ENCODE measurements at places on chromosomes 2 and 18.

DNA sequence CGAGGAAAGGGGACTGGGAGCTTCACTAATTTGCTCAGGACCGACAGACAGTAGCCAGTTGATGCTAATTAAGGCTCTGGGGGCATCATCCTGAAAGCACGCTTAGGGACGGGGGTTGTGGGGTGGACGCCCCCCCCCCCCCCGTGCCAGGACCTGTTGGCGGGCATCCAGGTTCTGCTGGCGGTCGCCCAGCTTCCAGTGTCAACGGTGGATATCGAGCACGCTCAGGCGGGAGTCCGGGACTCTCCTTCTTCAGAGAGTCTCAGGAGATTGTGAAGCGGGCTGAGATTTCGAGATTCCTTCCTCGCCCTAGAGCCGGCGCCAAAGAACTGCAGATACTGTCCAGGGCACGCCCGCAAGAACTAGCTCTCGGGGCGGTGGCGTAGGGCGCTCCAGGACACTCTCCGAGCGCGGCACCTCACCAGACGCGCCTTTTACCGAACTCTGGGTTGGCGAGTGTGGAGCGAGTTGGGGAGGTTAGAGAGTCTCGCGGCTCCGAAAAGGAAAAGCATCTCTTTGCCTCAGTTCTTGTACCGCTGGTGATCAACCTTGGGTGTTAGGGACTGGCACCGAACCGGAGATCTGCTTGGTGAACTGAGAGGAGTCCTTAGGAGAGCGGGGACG lies 5.6 kb downstream of the RAX start:
- peak; percentile 31 for DNase-seq

GRCh38 chr2:121004950-121005349 lies 269.3 kb downstream of the GLI2 start:
- DNase-seq = no peak

DNA sequence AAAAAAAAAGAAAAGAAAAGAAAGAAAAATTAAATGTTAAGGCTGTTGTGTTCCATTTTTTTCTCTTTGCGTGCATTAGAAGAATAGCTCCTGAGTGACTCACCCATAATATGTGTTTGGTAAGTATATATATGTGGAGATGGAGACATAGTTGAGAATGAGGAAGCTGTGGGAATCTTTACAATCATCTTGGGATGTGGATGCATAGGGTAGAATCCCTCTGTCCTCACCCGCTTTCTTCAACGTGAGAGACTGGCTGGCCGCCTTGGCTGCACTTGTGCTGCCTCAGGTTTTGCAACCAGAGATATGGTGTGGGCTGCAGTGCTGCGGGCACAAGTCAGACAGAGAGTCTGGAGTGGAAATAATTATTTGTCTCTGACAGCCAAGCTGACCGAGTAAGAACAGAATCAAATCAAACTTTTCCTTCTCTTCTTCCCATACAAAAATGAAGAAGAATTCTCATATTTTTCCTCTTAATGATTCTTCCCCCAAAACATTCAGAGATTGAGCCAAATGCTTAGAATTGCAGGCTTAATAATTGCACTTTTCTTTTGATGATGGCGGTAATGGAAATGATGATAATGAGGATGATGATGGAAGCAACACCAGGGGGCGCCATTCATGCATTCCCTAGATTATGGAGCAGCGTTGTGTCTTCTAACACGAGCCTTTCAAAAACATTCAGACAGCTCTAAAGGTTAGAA lies 48.5 kb downstream of the SERPINB7 start:
- peak; percentile 23 for DNase-seq

DNA sequence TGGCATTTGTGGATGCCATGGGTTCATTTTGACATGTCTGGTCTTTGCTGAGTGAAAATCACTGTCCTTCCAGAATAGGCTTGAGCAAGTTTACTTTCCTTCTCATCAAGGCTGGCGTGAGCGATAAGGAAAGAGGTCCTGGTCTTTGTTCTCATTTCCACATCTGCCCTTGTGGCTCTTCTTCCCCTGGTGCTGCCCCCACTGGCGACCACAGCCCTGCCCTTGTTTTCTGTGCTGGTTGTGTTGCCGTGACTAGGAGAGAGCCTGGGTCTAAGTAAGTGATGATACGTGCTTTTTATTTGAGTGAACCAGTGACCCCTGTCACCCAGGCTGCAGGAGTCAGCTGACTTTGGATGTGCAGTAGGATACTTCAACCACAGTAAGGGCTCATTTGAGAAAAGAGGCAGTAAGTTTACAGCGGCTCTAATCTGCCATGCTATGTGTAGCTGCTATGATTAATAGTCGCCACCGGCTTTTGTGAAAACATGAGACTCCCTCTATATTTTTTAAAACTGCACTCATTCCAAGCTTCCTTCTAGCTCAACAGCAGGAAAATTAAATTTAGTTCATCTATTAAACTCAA lies 441.7 kb downstream of the RNF144A start:
- no peak for DNase-seq

DNA sequence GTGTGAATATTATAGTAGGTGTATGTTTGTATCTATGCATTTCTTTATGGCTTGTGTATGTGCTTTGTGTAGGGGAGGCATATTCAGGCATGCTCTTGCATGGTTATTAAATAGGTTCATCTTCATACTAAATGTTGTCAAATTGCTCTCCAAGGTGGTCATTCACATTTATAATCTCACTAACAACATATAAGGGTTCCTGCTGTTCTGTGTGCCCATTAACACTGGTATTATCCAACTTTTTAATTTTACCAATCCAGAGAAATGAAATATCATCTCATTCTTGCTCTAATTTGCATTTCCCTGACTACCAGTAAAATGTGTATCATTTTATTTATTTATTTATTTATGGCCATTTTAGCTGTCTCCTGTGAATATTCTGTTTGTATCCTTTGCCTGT lies 29.0 kb upstream of the RPL37A start:
- no peak for DNase-seq

DNA sequence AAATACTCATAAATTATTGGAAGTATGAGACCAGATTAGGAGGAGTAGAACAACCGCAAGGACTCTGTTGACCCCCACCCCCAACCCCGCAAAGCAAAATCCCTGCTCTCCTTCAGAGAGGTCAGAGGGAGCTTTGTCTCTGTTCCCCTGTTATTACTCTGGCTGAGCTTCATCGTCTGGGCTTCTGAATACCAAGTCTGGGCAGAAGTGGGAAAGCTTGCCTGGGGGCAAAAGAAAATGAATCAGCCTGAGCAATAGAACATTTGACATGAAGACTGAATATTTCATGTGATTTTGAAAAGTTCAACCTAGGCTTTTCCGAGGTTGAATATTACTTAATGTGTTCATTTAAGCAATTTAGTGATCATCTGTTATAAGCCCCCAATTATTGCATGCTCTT lies 114.6 kb upstream of the ARHGAP28 start:
- DNase-seq = no peak

DNA sequence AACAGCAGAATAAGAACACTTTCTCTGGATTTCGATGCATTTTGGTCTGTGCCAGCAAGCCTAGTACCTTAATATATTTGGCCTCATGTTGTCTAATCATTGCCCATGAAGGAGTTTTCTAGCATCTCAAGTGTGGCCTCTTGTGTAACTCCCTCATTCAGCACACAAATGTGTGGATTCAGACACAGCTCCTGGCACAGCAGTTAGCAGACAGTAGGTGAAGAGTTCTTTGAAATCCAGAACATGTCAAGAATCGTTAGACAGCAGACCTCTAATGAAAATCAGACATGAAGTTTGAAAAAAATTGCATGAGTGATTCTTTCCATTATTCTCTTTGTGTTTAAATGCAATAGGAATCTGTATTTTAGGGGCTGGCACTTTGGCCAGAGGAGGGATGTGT lies 177.0 kb downstream of the FMNL2 start:
- DNase-seq = no peak

DNA sequence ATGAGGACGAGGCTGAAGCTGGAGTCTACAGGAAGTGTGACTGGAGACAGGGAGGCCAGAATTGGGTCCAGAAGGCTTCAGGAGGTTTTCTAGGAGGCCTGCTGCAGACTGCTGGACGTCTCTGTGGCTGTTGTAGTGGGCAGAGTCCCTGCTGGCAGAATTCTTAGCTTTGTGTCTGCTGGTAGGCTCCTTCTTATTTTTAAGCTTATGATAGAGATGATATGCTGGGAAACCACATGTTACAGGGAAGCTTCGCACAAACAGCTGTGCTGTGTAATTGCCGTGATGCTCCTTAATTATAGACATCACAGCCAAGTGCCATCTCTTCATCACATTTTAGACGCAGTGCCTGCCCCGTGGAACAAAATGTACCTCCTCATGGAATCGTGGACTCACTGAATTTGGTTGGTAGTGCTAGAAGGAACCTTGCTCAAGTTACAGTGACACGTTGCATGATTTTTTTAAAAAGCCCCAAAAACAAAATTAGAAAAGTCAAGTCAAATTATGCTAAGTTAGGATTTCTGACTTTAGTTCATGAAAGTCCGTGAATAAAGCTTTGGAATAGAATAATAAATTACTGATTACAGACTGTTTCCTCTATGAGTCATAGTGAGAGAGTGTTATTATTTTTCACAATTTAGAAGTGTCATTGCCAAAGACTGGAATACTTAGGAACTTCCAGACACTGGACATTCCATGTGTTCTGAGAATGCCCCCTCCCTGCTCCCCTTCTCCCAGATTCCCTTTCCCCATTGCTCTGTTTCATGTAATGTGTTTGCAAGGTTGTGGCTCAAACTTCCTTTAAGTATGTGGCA lies 144.1 kb downstream of the FHOD3 start:
- DNase-seq = no peak

DNA sequence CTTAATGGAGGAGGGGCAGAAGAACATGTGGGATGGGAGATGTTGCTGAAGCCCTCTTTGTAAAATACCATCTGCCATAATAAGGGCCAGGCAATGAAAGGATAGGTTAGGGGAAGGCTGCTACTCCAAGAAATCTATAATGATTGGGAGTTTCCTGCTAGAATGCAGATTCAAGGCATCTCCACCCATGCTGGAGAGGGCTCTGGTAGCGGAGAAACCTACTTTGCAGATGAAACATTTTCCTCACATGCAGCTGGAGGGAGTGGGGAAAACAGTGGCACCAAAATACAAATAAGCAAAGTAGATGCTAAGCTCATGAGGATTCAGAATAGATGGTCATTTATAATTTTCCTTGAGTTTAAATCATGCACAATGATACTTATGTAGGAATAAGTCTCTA lies 82.3 kb upstream of the GCFC2 start:
- DNase-seq = no peak
